ENCODE measurements at places on chromosomes 16 and 17.

- no peak for DNase-seq
Observed at GRCh38 chr16:67773099-67773498, 33.3 kb downstream of the RANBP10 start.

GRCh38 chr17:80491478-80492342, 15.3 kb upstream of the NPTX1 start:
- DNase-seq: no peak

GRCh38 chr16:27829975-27830374, 233.5 kb downstream of the GSG1L start:
- DNase-seq: no peak

GRCh38 chr16:2709588-2709984, 10.4 kb downstream of the PRSS27 start:
- no peak for DNase-seq

GRCh38 chr16:87702325-87702811, 63.4 kb downstream of the KLHDC4 start:
- DNase-seq: no peak

DNA sequence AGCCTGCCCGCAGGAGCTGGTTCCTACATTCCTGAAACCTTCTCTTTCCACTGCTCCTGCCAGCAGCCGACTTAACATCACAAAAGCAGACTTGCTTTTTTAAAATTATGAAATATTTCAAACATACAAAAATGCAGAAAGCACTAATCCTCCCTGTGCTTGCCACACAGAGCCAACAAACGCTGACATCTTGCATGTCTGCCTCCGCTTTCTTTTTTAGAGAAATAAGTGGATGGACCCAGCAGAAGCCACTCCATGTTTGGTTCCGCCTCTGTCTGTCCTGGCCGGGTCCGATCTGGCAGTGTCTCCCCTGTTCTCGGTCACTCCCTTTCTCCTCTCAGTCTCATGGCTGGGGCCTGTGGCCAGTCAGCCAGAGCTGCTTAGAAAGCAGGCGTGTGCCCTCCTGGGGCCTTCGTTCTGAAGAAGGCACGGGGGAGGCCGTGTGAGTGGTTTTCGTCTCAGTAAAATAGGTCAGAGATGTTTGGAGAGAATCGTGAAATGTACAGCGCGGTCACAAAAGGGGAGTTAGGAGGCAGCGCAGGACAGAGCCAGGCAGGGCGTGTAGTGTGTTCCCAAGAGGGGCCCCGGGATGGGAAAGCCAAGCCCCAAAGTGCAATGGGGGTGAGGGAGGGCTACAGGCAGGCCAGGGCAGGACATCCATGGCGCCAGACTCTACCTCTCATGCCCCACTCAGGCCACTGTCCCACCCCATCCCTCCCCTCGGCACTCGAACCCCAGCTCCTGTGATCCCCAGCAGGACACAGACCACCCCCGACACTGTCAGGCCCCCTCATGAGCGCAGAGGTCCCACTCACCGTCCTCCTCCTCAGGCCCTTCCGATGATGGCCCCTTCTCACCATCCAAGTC, 23.2 kb downstream of the MXRA7 start:
- DNase-seq: no peak

DNA sequence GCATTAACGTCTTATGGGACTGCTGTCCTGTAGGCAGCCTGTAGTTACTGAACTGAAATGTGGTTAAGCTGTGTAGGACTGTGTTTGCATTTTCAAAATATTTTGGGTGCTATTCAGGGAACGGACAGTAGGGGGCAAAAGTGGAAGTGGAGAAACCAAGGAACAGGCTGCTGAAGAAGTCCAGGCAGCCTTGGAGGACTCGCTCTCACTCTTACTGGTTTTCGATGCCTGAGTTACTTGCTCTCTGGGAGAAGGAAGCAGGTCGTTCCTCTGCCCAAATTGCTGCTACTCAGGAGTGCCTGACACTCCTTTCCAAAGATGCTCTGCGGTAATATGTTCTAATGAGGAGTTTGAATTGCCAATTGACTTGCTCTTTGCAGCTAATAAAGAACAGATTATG, 64.5 kb upstream of the RBFOX1 start:
- peak; percentile 31 for DNase-seq

DNA sequence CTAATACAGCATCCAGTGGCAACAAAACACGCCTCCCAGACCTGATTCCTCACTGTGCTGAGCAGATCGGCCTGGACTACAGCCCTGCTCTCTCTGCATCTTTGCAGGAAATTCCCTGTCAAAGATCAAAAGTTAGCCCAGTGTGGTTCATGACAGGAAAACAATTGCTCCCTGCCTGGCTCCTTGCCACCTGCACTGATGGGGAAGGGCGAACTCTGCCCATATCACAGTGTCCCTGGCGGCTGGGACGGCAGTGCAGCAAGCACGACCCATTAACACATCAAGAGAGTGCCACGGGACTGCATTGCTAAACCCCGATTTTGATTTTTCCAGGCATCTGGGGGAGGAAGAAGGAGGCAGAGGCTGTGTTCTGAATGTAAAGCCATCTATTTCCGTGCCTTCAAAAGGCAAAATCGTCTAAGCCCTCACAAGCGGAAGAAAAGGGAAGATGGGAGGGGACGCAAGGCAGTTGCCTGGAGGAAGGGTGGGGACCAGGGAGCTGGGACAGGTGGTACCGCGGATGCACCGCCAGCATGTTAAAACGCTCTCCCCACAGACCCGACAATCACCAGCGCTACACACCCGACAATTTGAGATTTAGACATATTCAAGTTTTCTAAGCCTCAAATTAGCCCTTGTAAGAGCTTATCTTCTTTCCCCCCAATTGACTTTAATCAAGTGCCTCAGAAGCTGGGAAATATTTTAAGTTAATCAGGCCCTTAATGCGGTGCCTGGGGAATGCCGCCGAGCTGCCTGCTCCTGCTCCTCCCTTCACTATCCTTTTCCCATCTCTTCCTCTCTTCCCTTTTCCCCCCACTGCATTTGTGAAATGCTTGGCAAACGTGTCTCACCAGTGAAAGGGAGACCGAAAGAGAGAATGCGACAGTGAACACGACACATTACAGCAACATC, 238.8 kb upstream of the CDH5 start:
- peak; percentile 7 for DNase-seq

DNA sequence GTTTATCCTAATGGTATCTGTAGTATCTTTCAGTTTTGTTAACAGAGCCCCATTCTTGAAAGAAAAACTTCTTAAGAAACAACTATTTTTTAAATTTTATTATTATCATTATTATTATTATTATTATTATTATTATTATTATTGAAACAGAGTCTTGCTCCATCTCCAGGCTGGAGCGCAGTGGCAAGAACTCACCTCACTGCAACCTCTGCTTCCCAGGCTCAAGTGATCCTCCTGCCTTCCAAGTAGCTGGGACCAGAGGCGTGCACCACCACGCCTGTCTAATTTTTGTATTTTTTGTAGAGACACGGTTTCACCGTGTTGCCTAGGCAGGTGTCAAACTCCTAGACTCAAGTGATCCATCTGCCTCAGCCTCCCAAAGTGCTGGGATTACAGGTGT, 23.4 kb downstream of the SUPT6H start:
- no peak for DNase-seq

GRCh38 chr16:8403978-8404749, 186.1 kb downstream of the TMEM114 start:
- no peak for DNase-seq

- DNase-seq: no peak
Observed at GRCh38 chr17:74951680-74952421, 16.2 kb downstream of the OTOP3 start.

GRCh38 chr16:10972819-10973464, 28.6 kb downstream of the CLEC16A start:
- no peak for DNase-seq

- DNase-seq: no peak
Observed at GRCh38 chr17:56908001-56908542, 5.8 kb downstream of the TRIM25 start.

DNA sequence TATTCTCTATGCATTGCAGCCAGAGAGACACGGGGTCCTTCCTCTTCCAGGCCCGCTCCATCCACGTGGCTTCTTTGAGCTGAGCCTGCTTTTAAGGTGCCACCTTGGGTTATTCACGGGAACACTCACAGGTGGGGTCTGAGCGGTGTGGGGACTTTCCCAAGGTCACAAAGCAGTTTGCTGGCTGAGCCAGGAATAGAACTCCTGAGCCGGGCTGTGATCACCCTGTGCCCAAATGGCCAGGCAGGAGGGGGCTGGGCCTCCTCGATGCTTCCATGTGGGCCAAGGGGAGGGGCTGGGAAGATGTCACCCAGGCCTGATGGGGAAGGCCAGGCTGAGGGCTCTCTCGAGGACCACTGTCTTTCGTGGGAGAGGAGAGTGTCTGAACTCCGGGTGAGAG, 13.0 kb upstream of the GSE1 start:
- no peak for DNase-seq

DNA sequence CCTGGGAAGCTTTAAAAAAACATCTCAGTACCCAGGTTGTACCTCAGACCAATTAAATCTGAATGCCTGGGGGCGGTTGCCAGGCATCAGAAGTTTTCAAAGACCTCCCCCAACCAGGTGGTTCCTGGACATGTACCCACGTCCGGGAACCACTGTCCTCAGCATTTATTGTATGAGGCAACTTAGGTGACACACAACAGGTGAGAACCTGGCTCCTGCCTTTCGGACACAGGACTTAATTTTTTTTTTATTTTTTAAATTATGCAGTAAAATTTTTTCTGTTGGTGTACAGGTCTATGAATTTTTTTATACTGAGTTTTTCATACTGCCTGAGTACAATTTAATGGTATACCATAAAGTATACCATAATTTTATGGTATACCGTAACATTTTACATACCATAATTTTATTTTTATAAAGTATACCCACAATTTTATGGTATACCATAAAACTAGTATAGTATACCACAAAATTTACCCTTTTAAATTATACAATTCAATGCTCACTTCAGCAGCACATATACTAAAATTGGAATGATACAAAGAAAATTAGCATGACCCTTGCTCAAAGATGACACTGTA, 38.7 kb upstream of the DHX8 start:
- no peak for DNase-seq

DNA sequence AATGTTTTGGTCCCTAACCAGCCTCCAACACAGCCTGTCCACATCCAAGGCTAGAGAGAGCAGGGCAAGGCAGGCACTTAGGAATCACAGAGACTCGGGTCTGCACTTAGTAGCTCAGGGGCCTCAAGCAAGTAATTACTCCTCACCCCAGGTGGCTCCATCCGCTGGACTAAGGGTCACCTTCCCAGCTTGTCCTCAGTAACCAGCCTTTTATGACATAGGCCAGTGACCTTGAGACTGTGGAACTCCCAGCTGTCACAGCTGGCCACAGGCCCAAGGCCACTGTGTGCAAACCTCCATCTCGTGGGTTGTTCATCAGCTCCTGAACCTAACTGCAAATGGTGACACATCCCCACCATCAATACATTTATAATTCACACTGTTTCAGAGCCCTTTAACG, 68.6 kb downstream of the CDYL2 start:
- DNase-seq: no peak

GRCh38 chr16:57530104-57530521, 6.3 kb downstream of the CCDC102A start:
- DNase-seq: no peak

DNA sequence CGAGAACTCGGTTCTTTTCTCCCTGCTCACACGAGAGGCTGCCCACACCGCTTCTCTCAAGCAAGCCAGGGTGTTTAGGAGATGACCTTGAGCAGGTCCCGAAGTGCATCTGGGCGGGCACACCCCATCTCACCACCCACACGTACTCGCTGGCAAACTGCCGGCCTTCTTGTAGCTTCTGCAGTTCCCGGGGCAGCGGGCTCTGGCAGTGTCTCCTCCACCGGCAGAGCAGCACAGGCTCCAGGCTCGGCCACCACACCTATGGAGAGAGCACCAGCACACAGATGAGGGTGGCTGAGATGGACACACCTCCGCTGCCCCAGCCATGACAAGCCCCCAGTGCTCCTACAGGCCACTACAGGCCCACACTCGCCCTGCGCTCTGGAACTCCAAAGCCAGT, 23.5 kb downstream of the ZNF276 start:
- DNase-seq: no peak

DNA sequence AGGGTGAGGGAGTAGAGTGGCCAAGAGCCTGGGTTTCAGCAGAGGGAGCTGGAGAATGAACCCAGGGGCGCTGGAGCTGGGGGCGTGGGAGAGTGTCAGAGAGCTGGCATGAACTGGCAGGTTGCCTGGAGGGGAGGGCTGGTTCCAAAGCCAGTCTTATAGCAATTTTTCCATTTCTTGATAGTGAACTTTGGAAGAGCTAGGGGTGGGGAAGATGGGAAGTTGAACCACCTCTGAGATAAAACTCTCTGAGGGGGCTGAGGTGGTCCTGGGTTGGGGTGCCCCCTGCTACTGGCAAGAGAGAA, 36.9 kb downstream of the ADGRG5 start:
- DNase-seq: no peak

- no peak for DNase-seq
Observed at GRCh38 chr16:19490619-19491018, 31.3 kb downstream of the GDE1 start.

- DNase-seq: no peak
Observed at GRCh38 chr16:57186872-57187854, 1.0 kb downstream of the RSPRY1 start.

GRCh38 chr16:89246383-89246902, 28.9 kb downstream of the ZNF778 start:
- no peak for DNase-seq

DNA sequence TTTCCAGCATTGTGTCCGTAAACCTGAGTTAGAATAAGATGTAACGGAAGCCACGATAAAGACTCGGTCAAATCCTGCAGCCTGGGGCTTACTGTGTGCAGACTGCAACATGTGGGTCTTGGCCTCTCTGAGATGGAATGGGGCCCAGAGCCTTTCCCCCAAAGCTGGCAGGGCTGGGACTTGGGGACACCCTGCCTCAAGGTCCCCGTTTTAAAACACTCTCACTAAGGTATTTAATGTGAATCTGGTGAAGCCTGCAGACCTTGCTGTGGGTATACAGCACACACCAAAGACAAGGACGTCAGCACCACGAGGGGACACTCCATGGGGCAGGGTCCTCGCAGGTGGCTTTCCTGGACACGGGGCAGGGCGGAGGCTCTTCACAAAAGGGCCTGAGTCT, 2.1 kb downstream of the NDUFAF8 start:
- no peak for DNase-seq

GRCh38 chr17:80899402-80900268, 92.0 kb upstream of the CHMP6 start:
- DNase-seq: no peak

- no peak for DNase-seq
Observed at GRCh38 chr16:58121132-58121531, 8.0 kb downstream of the CFAP20 start.

- DNase-seq: no peak
Observed at GRCh38 chr16:12548270-12548983, 255.3 kb downstream of the CPPED1 start.

GRCh38 chr17:14295676-14296075, 5.2 kb upstream of the HS3ST3B1 start:
- DNase-seq: no peak

GRCh38 chr16:21097151-21097550, 53.5 kb downstream of the DNAH3 start:
- DNase-seq: no peak

GRCh38 chr16:80117556-80118130, 423.1 kb upstream of the DYNLRB2 start:
- DNase-seq: no peak

GRCh38 chr16:89359264-89360147, 130.9 kb downstream of the ANKRD11 start:
- DNase-seq: no peak

GRCh38 chr17:78075011-78075410, 53.5 kb downstream of the TMC6 start:
- DNase-seq: no peak
